Activated B cell treated with CpG ODN at 0.5 μM for 24 hours (primary cell): ENCODE measurements at places on chromosomes 7 and 10.

DNA sequence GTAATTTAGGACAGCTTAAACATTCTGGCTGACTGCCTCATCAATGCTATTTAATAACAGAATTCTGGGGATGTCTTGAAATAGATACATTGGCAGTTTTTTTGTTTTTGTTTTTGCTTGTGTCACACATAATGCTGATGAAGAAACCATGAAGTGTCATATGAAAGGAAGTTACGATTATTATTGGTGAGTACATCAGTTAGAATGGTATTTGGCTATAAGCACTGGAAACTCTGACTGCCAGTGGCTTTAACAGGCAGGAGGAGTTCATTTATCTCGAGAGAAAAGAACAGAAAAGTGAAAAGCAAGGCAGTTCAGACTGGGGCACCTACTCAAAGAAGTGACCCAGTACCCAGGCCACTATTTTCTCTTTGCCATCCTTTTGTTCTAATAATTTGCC is 18.1 kb downstream of the LSM8 start:
- no peaks in the 10 kb centered on the region for H3K27me3 ChIP-seq
- H3K36me3 ChIP-seq: no peaks in the 10 kb centered on the region
- H3K4me3 ChIP-seq: no peak overlapping the region

GRCh38 chr10:132904181-132904813 is 38.1 kb downstream of the CFAP46 start:
- peaks cover 8% of the 10 kb centered on the region for H3K27me3 ChIP-seq
- no peaks in the 10 kb centered on the region for H3K36me3 ChIP-seq
- no peak overlapping the region for H3K27ac ChIP-seq
- peaks cover 9% of the 10 kb centered on the region for H3K4me1 ChIP-seq
- H3K4me3 ChIP-seq: no peak overlapping the region
- no peak for DNase-seq

GRCh38 chr7:50531401-50531911 is 33.7 kb downstream of the DDC start:
- no peak for DNase-seq
- no peaks in the 10 kb centered on the region for H3K36me3 ChIP-seq
- peaks cover 5% of the 10 kb centered on the region for H3K27me3 ChIP-seq
- H3K27ac ChIP-seq: no peak overlapping the region
- H3K4me3 ChIP-seq: no peak overlapping the region
- no peaks in the 10 kb centered on the region for H3K4me1 ChIP-seq

- no peak overlapping the region for H3K4me3 ChIP-seq
- H3K36me3 ChIP-seq: peaks cover 31% of the 10 kb centered on the region
- H3K4me1 ChIP-seq: peaks cover 97% of the 10 kb centered on the region
Observed at GRCh38 chr10:124713679-124714255, 30.4 kb downstream of the FAM53B start.

DNA sequence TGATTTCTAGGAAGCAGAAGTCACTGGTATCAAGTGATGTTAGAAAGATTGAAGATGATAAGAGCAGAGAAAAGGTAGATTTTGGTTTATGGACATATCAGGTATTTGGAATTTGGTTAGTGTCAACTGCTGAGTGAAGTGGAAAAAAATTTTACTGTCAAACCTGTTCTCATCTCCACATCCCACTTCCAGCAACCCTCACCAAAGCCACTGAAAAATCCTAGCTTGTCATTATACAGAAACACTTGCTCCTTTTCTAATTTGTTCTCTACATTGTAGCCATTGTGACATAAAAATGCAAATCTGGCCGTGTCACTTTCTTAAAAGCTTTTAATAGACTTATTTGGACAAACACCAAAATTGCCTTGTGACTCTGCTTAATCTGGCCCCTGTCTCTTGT is 54.0 kb downstream of the TRIM24 start:
- H3K27me3 ChIP-seq: no peaks in the 10 kb centered on the region
- H3K27ac ChIP-seq: no peak overlapping the region
- no peak for DNase-seq
- H3K4me3 ChIP-seq: no peak overlapping the region

- H3K4me1 ChIP-seq: no peaks in the 10 kb centered on the region
- DNase-seq: no peak
- no peaks in the 10 kb centered on the region for H3K36me3 ChIP-seq
- no peak overlapping the region for H3K4me3 ChIP-seq
Observed at GRCh38 chr10:95573527-95573926, 12.4 kb upstream of the SORBS1 start.

- DNase-seq: no peak
- no peak overlapping the region for H3K27ac ChIP-seq
- H3K4me1 ChIP-seq: peaks cover 35% of the 10 kb centered on the region
- H3K4me3 ChIP-seq: no peak overlapping the region
- no peaks in the 10 kb centered on the region for H3K27me3 ChIP-seq
- H3K36me3 ChIP-seq: peaks cover 39% of the 10 kb centered on the region
Observed at GRCh38 chr7:1013581-1013980, 30.6 kb downstream of the CYP2W1 start.

- no peak overlapping the region for H3K27ac ChIP-seq
- no peak overlapping the region for H3K4me3 ChIP-seq
- peaks cover 10% of the 10 kb centered on the region for H3K36me3 ChIP-seq
- H3K27me3 ChIP-seq: no peaks in the 10 kb centered on the region
- peaks cover 13% of the 10 kb centered on the region for H3K4me1 ChIP-seq
Observed at GRCh38 chr7:43921423-43921822, 4.8 kb upstream of the UBE2D4 start.

DNA sequence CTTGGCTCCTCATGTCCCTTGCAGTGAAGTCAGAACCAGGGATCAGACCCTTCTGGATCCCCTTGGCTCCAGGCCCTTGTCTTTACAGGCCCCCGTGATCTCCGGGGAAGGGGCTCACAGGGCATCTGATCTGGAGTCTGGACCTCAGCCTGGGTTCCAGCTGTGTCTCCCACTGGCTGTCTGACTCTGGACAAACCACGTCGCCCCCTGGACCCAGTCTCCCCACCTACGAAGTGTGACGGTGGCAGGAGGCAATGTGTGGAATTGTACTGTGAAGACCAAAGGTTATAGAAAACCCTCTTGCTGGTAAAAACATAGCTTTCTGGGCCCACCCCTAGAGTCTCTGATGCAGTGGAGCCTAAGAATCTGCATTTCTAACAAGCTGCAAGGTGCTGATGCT is 15.5 kb upstream of the C10orf71 start:
- H3K27ac ChIP-seq: no peak overlapping the region
- H3K4me1 ChIP-seq: no peaks in the 10 kb centered on the region
- no peak overlapping the region for H3K4me3 ChIP-seq
- no peak for DNase-seq

DNA sequence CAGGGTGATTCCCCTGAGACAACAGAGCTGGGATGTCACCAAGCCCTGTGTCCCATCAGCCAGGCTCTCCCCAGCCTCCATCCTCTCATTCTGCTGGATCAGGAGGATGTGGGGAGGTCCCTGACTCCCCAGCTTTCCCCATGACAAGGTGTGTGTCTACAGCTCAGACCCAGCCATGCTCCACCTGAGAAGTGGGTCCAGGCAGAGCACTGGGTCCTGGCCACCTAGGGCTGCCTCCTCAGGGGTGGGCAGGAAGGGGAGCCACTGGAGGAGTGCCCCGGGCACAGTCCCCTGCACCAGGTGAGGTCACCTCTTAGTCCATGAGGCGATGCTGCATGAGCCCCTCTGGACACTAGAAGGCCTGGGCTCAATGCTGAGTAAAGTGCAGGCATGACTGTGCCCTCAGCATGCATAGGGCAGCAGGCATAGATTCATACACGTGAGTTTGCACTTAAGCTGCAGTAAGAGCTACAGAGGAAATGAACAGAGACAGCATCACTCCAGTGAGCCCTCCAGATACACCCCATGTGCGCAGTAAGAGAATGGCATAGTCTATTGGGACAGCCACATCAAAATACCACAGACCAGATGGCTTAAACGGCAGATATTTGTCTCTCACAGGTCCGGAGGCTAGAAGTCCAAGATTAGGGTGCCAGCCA is 48.3 kb downstream of the ALOX5 start:
- peaks cover 61% of the 10 kb centered on the region for H3K4me1 ChIP-seq
- H3K27me3 ChIP-seq: no peaks in the 10 kb centered on the region
- peak overlapping the region; percentile 97 for H3K27ac ChIP-seq
- no peak overlapping the region for H3K4me3 ChIP-seq
- peaks cover 53% of the 10 kb centered on the region for H3K36me3 ChIP-seq

GRCh38 chr10:37643187-37643586 is 214.2 kb downstream of the ZNF248 start:
- no peaks in the 10 kb centered on the region for H3K4me1 ChIP-seq
- no peak overlapping the region for H3K4me3 ChIP-seq
- no peak for DNase-seq

DNA sequence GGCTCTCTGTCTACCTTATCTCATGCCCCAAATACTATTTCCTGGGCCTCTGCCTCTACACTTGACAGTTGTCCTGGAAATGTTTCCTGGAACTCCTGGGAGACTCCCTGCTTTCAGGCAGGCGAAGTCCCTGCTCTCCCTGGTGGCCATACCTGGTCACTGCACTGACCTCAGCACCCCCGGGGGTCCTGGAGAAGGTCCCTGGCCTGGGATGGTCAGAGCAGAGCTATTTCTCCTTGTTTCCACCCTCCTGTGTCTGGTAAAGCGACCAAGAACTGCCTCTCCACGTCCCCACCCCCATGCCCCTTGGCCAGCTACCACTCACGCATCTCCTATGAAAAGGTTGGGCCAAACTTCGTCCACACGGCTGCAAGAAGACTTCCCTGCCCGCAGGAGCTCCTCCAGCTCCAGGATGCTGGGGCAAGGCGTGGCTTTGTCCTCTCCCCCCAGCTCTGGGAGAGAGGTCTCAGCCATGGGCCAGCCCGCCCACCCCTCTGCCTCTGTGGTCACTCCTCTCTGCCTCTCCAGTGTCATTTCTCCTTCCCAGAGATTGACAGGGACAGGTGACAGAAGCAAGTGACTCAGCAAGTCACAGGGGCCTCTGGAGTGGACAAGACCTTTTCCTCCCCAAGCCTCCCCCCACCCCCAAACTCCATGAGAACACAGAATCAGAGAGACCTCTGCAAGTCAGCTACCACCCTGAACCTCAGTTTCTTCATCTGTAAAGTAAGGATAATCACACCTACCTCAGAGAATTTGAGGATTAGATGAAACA is 2.6 kb upstream of the SAMD8 start:
- H3K4me3 ChIP-seq: peak overlapping the region; percentile 90
- DNase-seq: no peak

DNA sequence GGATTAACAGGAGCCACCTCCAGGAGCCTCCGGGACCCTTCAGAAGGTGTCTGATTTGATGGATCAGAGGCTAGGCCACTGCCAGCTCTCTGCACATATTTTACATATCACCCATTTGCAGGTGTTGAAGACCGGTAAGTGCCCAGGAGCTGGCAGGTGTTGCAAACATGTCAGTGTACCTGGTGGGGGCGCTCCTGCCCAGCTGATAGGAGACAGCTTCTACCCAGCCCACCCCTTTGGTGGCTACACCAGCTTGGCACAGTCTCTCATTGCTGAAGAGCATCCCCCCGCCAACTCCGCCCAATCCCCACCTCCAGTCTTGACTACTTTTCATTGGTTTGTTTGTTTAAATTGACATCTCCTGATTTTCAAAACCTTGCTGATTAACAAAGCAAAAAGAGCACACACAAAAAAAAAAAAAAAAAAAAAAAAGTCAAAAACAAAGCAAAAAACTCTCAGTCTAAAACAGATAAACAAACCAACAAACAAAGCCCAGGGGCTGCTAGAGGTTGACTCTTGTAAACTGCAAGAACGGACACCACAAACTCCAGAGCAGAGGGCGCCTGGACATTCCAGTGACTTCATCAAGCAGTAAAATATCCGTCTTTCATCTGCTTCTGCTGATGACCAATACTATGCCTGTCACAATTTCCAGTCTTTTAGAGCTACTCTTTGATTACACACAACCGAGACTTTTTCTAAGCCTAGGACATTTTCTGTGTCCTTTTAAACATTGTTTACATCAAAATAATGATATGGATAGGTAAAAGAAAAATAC is 275.3 kb downstream of the NRG3 start:
- DNase-seq: no peak
- H3K36me3 ChIP-seq: no peaks in the 10 kb centered on the region
- H3K27me3 ChIP-seq: no peaks in the 10 kb centered on the region
- no peak overlapping the region for H3K27ac ChIP-seq
- H3K4me1 ChIP-seq: no peaks in the 10 kb centered on the region

GRCh38 chr7:44921607-44922350 is 36.4 kb upstream of the PURB start:
- no peak overlapping the region for H3K27ac ChIP-seq
- no peaks in the 10 kb centered on the region for H3K36me3 ChIP-seq
- no peak overlapping the region for H3K4me3 ChIP-seq
- DNase-seq: peak; percentile 89
- H3K27me3 ChIP-seq: no peaks in the 10 kb centered on the region

GRCh38 chr10:14691359-14691758 is 83.3 kb downstream of the FAM107B start:
- H3K4me3 ChIP-seq: no peak overlapping the region
- no peak overlapping the region for H3K27ac ChIP-seq
- H3K36me3 ChIP-seq: no peaks in the 10 kb centered on the region
- DNase-seq: no peak
- peaks cover 3% of the 10 kb centered on the region for H3K4me1 ChIP-seq

- no peaks in the 10 kb centered on the region for H3K4me1 ChIP-seq
- no peak overlapping the region for H3K27ac ChIP-seq
- peaks cover 12% of the 10 kb centered on the region for H3K27me3 ChIP-seq
- H3K36me3 ChIP-seq: no peaks in the 10 kb centered on the region
- DNase-seq: no peak
Observed at GRCh38 chr7:150830937-150831336, 21.4 kb upstream of the AOC1 start.

GRCh38 chr10:6260843-6261242 is 58.1 kb downstream of the PFKFB3 start:
- no peaks in the 10 kb centered on the region for H3K27me3 ChIP-seq
- DNase-seq: no peak
- H3K4me1 ChIP-seq: peaks cover 3% of the 10 kb centered on the region
- no peak overlapping the region for H3K27ac ChIP-seq
- H3K36me3 ChIP-seq: no peaks in the 10 kb centered on the region
- H3K4me3 ChIP-seq: no peak overlapping the region

GRCh38 chr7:152180587-152180986 is 155.1 kb downstream of the GALNT11 start:
- no peaks in the 10 kb centered on the region for H3K27me3 ChIP-seq
- peaks cover 81% of the 10 kb centered on the region for H3K36me3 ChIP-seq
- H3K4me3 ChIP-seq: no peak overlapping the region

DNA sequence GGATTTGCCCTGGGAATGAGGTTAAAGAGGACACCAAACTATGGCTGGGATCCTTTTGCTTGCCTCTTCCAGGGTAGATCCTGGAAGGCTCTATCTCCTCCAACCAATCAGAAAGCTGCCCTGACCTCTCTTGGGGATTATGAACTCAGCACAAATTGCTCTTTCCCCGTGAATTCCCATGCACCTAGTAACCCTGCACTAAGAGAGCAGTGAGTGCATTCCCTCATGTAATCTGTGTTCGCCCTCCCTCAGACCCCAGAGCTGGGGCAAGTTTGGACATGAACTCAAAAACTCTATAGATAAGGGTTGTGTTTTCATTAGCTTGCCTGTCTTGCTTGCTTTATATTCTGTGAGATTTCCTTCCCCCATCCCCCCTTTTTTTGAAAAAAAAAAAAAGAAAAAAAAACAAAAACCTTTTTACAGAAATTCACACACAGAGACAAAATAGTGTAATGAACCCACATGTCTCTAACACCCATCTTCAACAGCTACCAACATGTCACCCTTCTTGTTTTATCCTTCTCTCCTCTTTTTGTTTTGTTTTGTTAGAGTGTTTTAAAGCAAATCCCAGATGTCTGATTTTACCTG is 225.5 kb upstream of the TCF7L2 start:
- H3K4me3 ChIP-seq: no peak overlapping the region
- no peak for DNase-seq
- no peak overlapping the region for H3K27ac ChIP-seq
- H3K27me3 ChIP-seq: no peaks in the 10 kb centered on the region
